Central memory CD4-positive, alpha-beta T cell (primary cell): ENCODE measurements at places on chromosomes 2 and 18.

GRCh38 chr2:46847185-46847710 lies 68.4 kb downstream of the MCFD2 start:
- DNase-seq, result no peak

DNA sequence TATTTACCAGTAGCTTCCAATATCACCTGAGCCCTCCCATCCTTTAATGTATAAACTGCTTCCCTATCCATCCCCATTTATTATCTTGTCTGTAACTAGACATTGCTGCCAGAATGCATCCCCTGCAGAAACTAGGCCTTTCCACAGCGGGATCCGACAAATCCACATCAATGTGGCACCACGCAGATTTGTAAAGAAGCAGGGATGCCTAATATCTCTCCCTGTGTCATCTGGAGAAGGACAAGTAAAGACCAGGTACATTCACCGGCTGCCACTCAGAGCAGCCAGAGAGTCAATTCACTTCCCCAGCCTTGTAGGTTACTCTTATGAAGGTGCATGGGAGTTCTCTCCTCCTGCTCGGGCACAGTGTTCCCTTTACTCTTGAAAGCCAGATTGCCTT lies 98.8 kb upstream of the MAP3K20 start:
- DNase-seq, result no peak

- DNase-seq, result no peak
Observed at GRCh38 chr2:36123995-36124394, 231.6 kb upstream of the CRIM1 start.

DNA sequence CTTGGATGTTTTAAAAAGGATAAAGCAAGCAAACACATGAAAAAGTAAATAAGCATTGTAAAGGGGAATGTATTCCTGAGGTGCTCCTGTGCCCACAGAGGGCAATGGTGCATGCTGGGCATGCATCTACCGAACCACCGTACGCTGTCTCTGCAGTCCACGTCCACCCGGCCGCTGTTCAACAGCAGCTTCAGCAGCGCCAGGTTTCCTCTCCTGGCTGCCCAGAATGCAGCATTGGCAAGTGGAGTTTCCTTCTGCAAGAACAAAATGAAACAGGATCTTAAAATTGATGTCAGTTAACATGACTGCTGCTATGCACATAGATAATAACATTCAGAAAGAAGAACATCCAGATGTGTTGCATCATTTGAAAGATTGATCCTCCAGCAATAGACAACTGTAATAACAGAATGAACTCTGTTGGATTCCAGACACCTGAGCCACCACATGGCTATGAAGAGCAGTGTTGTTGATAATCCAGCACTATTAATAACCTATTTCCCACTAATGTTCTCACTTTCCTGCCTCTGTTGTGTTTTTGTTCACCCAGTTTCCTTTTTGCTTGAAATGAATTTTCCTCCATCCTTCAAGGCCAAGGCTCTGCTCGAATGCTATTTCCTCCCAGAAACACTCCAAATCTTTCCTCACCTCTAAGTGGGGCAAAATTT lies 13.6 kb downstream of the ANKRD29 start:
- DNase-seq, result no peak

DNA sequence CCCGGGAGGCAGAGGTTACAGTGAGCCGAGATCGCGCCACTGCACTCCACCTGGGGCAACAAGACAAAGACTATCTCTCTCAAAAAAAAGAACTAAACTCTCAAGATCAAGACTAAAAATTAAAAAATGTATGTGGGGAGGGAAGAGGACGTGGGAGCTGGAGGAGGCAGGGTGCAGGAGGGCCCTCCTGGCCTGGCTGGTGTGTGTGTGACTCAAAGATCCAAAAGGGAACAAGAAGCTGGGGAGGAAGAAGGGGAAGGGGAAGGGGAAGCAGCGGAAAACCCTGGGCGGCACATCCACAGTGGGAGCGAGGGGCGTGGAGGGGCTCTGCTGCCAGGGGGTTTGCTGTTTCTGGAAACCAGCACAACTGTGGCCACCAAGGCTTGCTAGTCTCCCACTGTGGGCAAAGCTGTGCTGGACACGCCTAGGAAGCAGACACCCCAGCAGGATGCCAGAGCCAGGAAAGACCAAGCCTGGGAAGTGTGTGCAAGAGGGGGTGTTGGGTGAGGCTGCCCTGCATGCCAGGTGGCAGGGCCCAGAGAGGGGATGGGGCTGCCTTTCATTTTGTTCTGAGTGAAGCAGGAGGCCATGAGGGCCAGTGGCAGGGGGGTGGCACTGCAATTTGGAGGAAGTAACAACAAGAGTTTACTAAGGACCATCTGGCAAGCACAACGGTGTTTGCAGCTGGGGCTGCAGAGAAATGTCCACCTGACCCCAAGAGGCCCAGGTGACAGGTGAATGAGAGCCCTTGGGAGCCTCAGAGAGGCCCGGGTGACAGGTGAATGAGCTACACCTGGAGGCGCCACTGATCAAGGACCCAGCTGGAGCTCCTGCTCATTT lies 44.5 kb downstream of the ANO7 start:
- no peak for DNase-seq

DNA sequence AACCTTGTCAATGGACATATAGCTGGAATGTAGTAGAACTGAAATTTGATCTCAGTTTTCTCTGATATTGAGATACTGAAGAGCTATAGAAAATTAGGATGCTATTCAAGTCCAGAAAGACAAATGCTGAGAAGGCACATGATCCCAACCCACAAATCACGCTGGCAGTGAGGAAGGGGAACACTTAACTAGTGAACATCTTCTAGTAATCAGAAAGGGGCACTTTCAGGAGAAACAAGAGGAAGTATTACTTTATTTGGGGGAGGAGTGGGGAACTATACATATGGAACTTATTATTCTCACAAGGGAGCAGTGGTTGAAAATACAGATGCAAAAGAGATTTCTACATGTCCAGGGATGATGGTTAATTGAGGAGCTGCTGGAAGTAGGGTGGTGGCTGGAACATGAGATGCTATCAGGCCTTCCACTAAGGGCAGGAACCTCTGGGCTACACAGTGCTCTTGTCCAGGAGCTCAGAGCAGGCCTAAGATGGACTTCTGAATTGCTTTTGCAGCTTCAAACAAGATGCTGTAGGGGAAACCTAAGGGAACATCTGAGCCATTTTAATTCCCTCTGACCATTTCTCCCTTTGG lies 79.3 kb downstream of the TGFA start:
- DNase-seq, result no peak

GRCh38 chr2:176682278-176682677 lies 413.0 kb downstream of the MTX2 start:
- DNase-seq, result no peak

- no peak for DNase-seq
Observed at GRCh38 chr2:136128905-136129304, 11.0 kb upstream of the CXCR4 start.

DNA sequence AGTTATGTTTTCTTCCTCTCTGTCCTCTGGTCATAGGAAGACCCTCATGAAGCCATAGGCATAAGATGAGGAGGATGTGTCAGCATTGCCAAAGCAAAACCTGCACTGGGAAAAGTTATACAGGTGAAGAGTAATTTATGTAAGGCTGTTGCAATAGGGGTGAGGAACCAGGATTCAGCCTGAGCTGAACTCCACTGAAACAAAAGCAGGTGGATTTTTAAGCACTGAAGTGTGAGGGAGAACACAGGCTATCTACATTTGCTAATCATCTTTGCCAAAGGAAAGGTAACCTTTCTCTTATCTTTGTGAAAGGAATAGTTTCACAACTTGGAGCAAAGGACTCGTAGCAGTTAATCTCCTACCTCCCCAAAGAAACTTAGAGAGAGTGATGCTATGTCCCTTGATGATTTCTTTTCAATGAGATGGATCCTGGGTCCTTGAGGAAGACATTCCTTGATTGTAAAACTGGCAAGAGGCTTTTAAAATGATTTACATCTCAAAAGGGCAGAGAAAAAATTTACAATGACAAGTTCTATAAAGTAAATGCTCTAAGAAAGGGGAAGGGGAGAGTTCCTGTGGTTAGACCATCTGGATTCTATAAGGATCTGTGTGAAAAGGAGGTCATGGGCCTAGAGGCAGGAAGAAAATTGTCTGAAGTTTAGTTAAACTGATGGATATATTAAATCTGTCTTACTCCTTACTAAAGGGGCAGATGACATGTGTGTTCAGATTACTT lies 385.4 kb upstream of the CDH7 start:
- DNase-seq, result no peak

GRCh38 chr2:154470376-154470775 lies 228.1 kb upstream of the KCNJ3 start:
- no peak for DNase-seq

DNA sequence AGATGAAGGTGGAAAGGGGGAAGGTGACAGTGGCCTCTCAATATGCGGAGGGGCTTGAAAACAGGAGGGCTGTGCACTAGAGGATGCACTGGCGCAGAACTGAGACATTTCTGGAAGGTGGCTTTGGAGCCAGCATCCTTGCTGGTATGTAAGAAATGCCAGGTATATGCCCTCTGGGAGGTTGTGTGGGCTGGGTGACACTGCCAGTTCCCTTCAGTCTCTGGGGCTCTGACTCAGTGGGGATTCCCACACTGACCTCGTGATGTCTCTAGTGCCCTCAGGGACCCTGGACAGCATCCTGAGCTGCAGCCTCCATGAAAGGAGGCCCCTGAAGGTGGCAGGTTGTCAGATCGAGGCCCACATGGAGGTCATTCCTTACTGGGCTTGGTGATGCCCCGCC lies 74.0 kb downstream of the AGAP1 start:
- no peak for DNase-seq

DNA sequence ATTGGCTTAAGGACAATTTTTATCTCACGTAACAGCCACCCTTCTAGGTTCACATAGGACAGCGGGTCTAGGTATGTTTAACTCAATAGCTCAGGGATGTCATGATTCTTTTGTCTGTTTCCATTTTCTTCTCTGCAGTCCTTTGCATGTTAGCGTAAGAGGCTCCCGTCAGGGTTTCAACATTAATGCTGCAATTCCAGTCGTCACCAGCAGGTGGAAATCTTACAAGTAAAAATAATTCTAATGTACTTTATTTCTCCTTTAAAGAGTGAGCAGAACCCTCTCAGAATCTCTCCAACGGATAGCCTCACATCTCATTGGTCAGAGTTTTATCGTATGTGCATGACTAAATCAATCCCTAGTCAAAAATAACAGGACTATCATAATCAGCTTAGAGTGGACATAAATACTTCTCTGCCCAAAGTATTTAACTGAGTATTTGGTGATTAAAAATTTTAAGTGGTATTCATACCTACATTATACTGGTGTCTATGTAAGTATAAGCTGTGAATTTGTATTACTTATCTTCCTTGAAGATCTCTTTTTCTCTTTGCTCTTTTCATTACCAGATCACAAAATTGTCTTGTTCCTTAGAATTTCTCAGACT lies 487.2 kb upstream of the GCFC2 start:
- DNase-seq, result no peak

DNA sequence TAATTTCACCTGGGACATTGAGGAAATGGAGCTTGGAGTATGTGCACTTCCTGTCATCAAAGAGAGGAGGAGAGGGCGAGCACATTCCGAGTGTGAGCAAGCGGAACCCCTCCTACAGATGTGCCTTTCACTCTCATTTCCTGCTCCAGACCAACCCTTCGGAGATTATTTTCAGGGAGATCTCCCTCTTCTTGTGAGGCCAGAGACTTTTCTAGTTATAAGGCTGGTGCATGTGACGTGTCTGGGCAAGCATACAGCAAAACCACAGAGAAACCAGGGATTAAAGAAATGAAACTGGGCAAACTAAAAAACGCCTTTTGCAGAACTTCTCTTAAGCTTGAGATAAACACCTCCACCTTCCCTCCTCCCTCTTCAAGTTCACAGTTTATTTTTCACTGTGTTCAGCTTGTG lies 409.2 kb upstream of the TCF4 start:
- DNase-seq, result no peak

DNA sequence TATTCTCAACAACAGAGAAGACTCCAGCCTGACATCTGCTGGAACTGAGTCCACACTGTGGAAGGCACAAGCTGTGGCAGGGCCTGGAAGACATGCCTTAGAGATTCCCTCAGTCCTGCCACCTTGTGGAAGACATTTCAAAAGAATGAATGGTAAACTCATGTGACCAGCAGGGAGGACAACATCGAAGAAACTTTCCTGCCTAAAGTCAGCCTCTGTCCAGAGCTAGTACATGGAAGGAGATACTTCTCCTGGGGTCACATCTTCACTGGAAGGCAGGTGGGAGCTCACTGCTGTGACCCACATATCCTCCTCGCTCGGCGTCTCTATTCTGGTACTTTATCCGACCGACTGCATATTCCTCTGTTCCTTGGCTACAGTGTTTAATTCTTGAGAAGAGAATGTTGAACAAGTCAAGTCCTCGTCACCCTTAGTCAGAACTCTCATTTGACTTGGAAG lies 59.5 kb downstream of the PUM2 start:
- peak; percentile 3 for DNase-seq

DNA sequence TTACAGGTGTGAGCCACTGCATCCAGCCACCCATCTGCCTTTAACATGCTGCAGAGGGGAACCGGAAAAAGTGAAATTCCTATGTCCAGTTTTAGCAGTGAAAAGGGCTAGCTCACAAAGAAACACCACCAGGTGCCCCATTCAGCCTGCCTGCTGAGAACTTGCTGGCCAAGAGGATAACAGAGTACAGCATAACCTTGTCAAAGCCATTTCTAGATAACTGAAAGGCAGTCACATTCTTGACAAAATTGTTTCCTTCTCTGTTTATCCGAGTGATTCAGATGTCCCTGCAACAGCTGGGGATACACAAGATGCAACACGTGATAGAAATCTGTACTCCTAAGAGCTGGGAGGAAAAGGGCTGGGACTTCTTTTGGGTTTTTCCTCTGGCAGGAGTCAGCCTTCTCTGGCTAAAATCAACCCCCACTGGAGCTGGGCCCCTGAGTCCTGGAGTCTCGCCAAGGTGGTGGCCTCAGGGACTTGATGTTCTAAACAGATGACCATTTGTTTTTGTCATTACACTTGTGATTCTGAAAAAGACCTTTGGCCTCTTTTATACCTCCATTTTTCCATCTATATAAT lies 505.4 kb downstream of the BCL11A start:
- DNase-seq, result no peak

DNA sequence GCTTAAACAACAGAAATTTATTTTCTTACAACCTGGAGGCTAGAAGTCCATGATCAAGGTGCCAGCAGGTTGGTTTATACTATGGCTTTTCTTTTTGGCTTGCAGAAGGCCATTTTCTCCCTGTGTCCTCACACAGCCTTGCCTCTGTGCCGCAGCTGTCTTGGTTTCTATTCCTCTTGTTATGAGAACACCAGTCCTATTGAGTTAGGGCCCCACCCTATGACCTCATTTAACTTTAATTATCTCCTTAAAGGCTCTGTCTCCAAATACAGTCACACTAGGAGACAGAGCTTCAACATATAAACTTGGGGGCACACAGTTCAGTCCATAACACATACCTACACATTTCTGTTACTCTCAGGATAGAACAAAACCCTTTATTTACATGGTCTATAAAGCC lies 17.3 kb upstream of the RHOB start:
- DNase-seq, result no peak

GRCh38 chr2:236241181-236242056 lies 22.8 kb downstream of the ASB18 start:
- DNase-seq, result no peak

DNA sequence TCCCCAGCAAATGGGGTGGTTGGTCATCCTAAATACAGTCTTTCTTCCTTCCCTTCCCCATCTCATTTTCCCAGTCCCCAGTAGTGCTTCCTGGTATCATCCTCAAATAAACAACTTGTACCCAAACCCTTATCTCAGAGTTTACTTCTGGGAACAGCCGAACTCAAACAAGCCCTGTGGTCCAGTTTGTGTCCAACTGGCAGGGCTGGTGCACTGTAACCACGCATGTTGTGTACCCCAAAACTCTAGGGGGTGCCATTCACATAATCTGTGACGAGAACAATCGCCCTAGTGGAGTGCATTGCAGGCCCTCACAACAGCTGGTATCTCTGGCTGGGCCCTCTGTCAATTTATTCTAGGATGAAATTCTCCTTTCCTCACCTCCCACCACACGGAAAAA lies 366.2 kb downstream of the TNS1 start:
- no peak for DNase-seq
